CD4-positive, alpha-beta T cell (primary cell): ENCODE measurements at places on chromosomes 2 and 18.

- DNase-seq = no peak
- H3K4me3 ChIP-seq = no peak overlapping the region
- H3K36me3 ChIP-seq = peaks cover 4% of the 10 kb centered on the region
These were observed 37.4 kb downstream of the UBE2F start for GRCh38 chr2:238004077-238004830.

GRCh38 chr18:12290086-12290485 lies 18.0 kb upstream of the TUBB6 start:
- peaks cover 9% of the 10 kb centered on the region for H3K4me1 ChIP-seq
- no peak for DNase-seq
- no peak overlapping the region for H3K27ac ChIP-seq
- no peaks in the 10 kb centered on the region for H3K36me3 ChIP-seq
- H3K4me3 ChIP-seq = no peak overlapping the region

DNA sequence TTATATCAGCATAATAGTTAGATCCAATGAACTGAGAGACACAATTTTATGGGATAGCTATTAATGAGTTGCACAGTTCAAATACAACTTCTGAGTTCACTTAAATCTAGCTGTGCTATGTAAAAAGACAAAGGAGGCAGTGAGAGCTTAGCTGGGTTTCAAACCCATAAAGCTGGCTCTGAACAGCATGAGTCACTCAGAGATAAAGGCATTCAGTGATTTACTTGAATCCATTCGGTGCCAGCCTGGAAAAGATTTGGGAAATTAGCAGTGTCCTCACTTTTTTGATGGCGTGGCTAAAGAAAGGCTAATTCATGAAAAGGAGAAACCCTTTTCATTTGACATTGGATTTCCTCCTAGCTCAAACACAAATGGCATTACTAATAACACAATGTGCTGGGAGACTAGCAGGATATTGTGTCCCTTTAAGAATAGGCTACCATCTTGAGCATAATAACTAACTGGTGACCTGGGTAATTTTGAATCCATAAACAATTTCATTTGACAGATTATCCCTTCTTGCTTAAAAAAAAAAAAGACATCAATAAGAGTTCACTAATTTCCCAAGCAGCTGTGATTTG lies 98.4 kb upstream of the NEUROD1 start:
- no peaks in the 10 kb centered on the region for H3K36me3 ChIP-seq
- no peaks in the 10 kb centered on the region for H3K27me3 ChIP-seq
- H3K4me3 ChIP-seq = no peak overlapping the region
- H3K4me1 ChIP-seq = no peaks in the 10 kb centered on the region
- DNase-seq = no peak

GRCh38 chr2:43041661-43042360 lies 184.6 kb downstream of the ZFP36L2 start:
- H3K27ac ChIP-seq = no peak overlapping the region
- H3K4me1 ChIP-seq = peaks cover 6% of the 10 kb centered on the region
- H3K36me3 ChIP-seq = no peaks in the 10 kb centered on the region

- DNase-seq = no peak
- H3K36me3 ChIP-seq = no peaks in the 10 kb centered on the region
- H3K4me3 ChIP-seq = no peak overlapping the region
- H3K4me1 ChIP-seq = no peaks in the 10 kb centered on the region
- no peak overlapping the region for H3K27ac ChIP-seq
- no peaks in the 10 kb centered on the region for H3K27me3 ChIP-seq
These were observed 239.8 kb upstream of the ZEB2 start for GRCh38 chr2:144759746-144760145.

DNA sequence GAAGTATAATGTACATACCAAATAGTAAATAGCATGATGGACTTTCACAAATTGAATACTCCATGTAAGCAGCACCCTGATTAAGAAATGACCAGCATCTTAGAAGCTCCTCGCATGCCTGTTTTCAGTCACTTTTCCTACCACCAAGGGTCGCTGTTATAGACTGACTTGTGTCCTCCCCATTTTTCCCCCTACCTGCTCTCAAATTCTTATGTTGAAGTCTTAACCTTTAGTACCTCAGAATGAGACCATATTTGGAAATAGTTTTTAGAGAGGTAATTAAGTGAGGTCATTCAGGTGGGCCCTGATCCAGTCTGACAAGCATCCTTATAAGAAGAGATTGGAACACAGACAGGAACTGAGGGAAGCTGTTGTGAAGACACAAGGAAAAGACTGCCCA lies 125.9 kb downstream of the LYPD6 start:
- no peaks in the 10 kb centered on the region for H3K4me1 ChIP-seq
- H3K4me3 ChIP-seq = no peak overlapping the region
- H3K27ac ChIP-seq = no peak overlapping the region
- DNase-seq = no peak
